A172 (cell line): ENCODE measurements at places on chromosomes 1 and 21. TPM values are rescaled to one million over a fixed set of nuclear protein-coding genes. Genes with fewer than 3 reads are reported as not detected.
A peak's percentile ranks its signal among the peaks of the same experiment; 100 is the strongest.

DNA sequence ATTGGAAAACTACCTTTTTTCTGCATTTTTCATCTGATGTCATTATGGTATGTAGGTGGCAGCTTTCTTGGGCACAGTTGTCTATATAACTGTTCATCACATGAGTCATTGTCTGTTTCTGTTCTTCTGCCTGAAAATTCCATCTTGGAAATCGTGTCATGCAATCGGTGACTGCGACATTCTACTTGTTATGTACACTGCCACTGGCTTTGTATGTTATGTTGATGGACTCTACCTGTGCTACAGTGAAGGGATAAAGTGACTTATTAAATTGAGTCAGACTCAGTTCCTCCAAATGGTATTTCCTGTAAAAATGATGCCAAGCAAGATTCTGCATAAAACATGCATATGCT is 8.6 kb downstream of the SMAP2 start:
- DNase-seq, result no peak

DNA sequence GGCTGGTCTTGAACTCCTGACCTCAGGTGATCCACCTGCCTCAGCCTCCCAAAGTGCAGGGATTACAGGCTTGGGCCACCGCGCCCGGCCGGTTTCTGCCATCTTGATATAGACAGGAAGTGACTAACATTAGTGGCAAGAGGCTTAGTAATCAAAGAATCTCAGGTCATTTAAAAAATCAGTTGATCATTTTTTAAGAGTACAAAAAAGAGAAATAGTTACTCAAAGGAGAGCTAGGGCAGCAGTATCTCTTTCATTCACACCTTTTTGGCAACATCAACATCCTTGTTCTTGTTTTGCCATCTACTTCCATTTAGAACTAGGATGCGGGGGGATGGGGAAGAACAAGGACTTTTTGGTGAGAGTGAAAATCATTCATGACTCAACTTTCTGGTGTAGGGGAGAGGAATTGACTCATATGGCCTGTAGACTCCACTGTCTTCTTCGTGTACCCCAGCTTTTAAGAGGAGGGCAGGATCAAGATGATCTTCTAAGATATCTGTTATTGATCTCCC is 8.8 kb downstream of the FCRLB start:
- peak; percentile 87 for DNase-seq

The C2CD2 gene
- 19.7 and 31.4 TPM in 2 replicates for total RNA-seq

- no peak for DNase-seq
Observed at GRCh38 chr1:208782186-208782585, 538.0 kb upstream of the PLXNA2 start.

GRCh38 chr1:202709276-202710041 is 795 bp downstream of the SYT2 start:
- DNase-seq, result no peak

- DNase-seq, result no peak
Observed at GRCh38 chr21:45417951-45418300, 13.0 kb downstream of the COL18A1 start.
